Pons (tissue), 1 donor: ENCODE measurements at places on chromosomes 7 and 10.

- DNase-seq = no peak
Measured at GRCh38 chr7:787332-788240, 44.7 kb upstream of the SUN1 start.

DNA sequence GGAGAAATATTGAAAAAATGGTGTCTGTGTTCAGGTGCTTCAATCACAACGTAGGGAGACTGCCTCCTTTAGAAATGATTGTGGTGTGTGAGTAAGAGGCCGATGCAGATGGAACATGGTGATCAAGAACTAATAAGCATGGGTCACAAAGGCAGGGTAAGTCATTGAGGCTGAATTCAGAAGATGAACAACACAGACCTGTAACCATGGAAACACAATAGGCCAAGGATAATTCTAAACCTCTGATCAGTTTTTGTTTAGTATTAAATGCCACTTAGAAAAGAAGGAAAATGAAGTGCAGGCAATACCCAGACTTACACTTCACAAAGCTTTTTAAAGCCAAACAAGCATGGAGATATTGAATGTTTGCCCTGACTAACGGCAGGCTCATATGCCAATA lies 32.8 kb upstream of the TAS2R16 start:
- DNase-seq = no peak

- DNase-seq = no peak
Measured at GRCh38 chr10:43846187-43846680, 197.6 kb upstream of the ZNF32 start.

DNA sequence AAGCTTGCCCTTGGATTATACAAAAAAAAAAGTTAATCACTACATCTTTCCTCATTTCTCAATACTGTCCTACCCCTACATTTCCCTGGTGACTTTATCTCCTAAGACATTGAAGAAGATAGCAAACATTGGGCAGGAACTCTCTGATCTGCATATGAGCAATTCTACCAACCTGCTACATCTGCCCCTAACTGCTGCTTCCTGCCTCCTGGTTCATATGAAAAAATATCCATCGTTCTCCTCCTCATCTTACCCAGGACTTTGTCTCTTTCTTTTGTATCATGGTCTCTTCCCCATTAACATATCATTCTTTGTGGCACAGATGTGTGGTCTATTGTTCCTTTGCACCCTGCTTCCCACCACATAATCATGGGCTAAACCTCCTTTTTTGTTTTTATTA lies 139.7 kb upstream of the PCGF5 start:
- no peak for DNase-seq

DNA sequence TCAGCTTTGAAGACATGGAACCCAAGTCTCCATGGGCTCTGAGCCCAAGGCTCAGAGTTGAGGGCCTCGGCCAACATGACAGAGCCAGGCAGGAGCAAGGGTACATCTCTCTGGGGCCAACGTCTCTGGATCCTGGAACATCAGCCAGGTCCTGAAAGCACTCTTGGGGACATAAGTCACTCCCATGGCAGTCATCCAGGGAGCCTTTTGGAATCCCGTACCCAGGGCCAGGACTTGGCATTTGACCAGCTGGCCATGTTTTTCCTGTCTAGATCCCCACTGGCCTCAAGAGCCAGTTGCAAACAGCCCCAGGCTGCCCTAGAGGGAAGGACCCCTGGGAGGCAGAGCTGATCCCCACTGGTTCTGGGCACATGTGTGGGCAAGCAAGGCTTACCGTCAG lies 4.3 kb upstream of the CXCL12 start:
- no peak for DNase-seq

DNA sequence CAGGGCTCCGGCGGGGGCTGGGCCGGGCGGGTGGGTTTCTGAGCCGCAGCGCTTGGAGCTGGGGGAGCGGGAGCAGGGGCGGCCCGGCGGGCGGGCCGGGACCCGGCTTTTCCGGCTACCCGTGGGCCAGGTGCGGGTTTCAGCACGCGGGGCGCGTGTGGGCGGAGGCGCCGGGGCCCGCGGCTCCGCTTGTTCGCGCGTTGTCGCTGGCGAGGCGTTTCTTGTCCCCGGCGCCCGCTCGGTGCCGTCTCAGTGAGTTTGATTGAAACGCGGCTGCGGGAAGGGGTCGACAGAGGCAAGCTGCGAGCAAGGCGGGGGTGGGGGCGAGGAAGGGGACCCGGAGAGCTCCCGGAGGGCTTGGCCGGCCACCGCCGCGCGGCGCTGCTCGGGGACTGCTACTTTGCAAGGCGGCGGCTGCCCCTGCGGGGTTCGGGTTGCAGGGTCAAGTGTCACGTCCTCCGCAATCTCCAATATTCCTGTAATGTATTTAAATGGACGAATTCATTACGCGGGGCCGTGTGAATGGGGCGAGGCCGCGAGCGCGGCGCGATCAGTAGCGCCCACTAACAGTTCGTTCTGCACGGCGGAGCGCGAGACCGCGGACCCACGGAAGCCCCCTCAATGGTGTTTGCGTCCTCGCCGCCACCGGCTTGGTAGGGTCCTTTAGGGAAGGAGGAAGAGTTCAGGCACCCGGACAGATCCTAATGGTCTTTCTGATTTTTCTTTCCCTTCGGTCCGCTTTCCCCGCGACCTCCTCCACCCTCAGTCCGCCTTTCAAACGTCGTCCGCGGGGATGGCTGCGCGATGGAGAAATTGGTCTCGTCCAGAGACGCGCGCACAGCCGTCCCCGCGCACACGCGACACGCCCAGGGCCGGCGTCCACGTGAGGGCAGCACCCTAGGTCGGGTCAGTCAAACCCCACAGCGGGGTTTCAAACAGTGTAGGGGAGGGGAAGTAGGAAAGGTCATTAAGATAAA lies 76.9 kb downstream of the INSIG1 start:
- no peak for DNase-seq

GRCh38 chr7:31741852-31742251 lies 54.8 kb downstream of the PPP1R17 start:
- no peak for DNase-seq

GRCh38 chr7:50662041-50662694 lies 97.0 kb upstream of the DDC start:
- DNase-seq = peak; percentile 19

DNA sequence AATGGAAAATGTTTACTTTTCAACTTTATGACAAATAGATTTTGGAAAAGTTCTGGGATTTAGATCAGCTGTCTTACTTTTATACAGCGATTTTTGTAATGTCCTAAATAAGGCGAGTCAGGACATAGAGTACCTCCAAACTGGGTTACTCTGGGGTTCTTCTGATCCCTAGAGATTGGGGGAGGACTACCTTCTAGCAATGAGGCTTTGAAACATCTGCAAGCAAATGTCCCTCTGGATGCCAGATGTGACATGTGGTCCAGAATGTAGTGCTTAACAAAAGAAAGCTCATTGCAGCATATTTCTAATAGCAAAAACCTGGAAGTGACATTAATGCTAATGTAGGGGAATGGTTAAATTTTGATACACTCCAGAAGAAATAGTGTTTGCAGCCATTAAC lies 36.1 kb downstream of the ABRAXAS2 start:
- DNase-seq = no peak

- peak; percentile 28 for DNase-seq
Measured at GRCh38 chr7:25617214-25617613, 388.9 kb upstream of the NPVF start.

DNA sequence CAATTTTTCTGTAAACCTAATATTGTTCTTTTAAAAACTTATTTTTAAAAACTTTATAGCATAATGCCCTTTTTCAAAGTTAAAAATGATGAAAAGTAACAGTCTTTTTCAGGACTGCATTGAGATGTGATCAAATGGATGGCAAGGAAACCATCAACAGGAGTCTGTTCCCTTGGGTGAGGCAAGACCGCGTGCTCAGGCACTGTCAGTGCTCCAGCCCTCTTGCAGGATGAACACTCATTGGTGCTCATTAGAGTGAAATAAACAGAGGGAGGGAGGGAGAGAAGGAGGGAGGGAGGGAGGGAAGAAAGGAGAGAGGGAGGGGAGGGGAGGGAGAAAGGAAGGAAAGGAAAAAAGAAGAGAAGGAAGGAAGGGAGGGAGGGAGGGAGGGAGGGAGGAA lies 145.7 kb upstream of the CHST15 start:
- DNase-seq = no peak

GRCh38 chr10:121493521-121493920 lies 104.7 kb downstream of the FGFR2 start:
- DNase-seq = no peak

DNA sequence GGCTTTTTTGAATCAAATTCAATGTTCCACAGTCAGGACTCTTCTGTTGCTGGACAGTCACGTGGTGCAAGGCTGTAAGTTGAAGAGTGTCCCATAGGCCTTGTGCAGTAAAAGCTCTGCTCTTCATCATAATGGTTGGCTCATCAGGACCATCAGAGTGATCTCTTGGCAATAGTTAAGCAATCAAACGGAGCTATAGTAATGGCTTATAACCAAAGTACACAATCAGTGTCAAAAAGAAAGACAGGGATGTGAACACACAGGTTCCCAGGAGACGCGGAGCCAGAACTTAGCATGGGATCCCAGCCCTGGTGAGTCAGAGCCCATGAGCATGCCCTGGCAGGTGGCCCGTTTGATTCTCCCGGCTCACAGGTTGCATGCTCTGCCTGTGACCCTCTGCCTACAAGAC lies 10.8 kb upstream of the GPNMB start:
- DNase-seq = no peak

- peak; percentile 39 for DNase-seq
Measured at GRCh38 chr10:73908853-73909539, 1.9 kb upstream of the PLAU start.

- DNase-seq = no peak
Measured at GRCh38 chr7:150964593-150965111, 13.5 kb downstream of the KCNH2 start.

GRCh38 chr10:30403494-30403893 lies 30.5 kb upstream of the MAP3K8 start:
- DNase-seq = no peak

DNA sequence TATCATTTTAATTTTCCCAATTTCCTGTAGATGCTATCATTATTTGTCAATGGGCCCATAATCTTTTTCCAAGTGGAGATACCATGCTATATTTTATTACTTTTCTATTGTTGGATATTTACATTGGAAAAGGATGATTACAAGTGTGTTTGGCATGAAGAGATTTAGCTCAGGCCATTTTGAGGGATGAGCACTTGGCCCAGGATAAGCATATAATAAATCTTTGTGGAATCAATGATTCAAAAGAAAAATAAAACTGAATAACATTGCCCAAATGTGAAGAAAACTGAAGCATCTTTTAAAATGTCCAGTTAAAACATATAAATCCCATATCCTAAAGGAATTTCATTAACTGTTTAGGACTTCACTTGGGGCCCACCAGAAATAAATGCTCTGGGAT lies 260.9 kb upstream of the BMPER start:
- no peak for DNase-seq

- DNase-seq = no peak
Measured at GRCh38 chr10:72785409-72785808, 93.5 kb downstream of the MCU start.

GRCh38 chr7:41967156-41967555 lies 264.3 kb upstream of the INHBA start:
- DNase-seq = no peak

- peak; percentile 21 for DNase-seq
Measured at GRCh38 chr7:141702047-141702567, at the start of gene DENND11. Gene DENND11, minus strand, starts transcription at chr7:141702166. Its CDS starts 13 bp downstream, at chr7:141702153.

DNA sequence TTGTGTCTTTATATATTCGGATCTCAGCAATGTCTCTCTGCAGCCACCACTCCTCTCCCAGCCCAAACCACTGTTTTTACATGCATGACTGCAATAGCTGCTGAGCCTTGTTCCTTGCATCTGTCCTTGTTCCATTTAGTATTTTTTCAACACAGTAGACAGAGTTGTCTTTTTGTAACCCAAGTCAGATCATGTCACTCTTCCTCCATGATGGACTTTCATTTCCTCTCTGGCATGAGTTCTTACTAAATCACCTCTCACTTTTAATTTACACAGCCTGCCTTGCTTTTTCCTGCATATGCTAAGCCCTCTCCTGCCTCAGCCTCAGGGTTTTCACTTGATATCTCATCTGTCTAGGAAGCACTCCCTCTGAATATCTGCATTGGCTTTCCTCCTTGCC lies 353.2 kb downstream of the HGF start:
- no peak for DNase-seq

GRCh38 chr7:151083824-151084160 lies 499 bp upstream of the TMUB1 start:
- no peak for DNase-seq

GRCh38 chr10:102001435-102002068 lies 54.4 kb downstream of the ARMH3 start:
- DNase-seq = peak; percentile 42

DNA sequence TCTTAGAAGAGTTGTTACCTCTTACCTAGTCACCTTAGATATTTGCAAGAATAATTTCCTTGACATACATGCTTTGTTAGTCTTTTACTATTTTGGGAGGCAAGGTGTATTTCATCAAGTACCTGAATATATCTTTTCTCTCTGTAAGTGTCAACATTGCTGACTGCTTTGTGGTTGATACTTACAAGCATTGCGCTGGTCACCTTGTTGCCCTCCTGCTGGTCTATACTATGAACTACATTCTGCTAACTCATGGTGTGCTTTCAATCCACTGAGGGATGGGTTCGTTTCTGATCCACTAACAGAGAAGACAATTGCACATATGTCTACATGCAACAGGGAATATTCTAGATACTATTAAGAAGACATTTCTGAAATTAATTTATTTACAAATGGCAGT lies 837.8 kb upstream of the COBL start:
- DNase-seq = no peak

- no peak for DNase-seq
Measured at GRCh38 chr7:139490130-139490529, 6.7 kb upstream of the KLRG2 start.

GRCh38 chr7:116981939-116982338 lies 28.6 kb downstream of the ST7 start:
- DNase-seq = no peak

DNA sequence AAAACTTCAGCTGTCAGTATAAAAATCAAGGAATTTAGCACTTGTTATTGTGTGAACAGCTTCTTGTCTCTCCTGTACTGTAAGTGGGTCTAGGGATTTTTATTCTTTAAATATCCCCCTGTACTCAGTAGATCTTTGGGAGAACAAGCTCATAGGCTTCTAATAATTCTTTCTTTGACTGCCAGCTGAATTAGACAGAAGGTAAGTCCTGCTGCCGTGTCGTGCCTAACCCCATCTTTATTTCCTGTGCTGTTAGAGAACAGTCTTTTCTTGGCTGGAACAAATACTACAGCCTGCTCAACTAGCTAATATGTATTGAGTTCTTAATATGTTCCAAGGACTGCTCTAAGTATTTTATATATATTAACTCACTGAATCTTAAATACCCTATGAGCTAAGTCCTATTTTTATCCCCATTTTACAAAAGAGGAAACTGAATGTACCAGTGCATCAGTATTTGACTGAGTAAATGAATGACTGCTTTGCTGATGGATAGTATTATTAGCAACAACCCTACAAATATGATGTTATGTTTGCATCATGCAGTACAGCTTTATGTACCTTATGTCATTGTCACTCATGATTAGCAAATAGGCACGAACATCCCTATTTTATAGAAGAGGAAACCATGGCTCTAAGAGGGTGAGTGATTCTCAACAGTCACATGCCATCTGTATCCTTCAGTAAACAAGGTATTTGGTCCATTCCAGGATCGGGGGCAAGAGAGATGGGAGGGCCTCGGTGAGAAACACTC lies 5.5 kb upstream of the DUSP5 start:
- DNase-seq = no peak
